Activated CD8-positive, alpha-beta memory T cell treated with anti-CD3 and anti-CD28 coated beads, Interleukin-2, amount 10 ng/mL, durations not matched to agents 7 days and 5 days (primary cell): ENCODE measurements at places on chromosomes 3 and 15.
A peak's percentile ranks its signal among the peaks of the same experiment; 100 is the strongest.

- DNase-seq = no peak
Measured at GRCh38 chr3:31544634-31545033, 11.9 kb downstream of the STT3B start.

DNA sequence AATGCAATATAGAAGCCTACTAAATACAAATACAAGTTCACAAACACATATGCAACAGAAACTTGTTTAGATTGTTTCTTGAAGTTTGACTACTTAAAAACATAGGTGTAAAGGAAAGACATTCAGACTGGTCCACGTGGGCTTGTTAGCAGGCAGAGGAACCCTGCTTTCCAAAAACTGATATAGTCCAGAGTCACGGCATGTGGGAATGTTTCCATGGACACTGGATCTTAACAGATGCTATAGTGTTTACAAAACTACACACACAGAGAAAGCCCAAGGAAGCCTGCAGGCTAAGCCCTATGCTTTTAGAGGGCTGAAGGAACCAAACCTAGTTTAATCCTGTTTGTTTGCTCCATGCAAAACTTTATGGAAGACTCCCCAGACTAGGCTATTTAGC, 45.2 kb upstream of the LRRC58 start:
- no peak for DNase-seq

DNA sequence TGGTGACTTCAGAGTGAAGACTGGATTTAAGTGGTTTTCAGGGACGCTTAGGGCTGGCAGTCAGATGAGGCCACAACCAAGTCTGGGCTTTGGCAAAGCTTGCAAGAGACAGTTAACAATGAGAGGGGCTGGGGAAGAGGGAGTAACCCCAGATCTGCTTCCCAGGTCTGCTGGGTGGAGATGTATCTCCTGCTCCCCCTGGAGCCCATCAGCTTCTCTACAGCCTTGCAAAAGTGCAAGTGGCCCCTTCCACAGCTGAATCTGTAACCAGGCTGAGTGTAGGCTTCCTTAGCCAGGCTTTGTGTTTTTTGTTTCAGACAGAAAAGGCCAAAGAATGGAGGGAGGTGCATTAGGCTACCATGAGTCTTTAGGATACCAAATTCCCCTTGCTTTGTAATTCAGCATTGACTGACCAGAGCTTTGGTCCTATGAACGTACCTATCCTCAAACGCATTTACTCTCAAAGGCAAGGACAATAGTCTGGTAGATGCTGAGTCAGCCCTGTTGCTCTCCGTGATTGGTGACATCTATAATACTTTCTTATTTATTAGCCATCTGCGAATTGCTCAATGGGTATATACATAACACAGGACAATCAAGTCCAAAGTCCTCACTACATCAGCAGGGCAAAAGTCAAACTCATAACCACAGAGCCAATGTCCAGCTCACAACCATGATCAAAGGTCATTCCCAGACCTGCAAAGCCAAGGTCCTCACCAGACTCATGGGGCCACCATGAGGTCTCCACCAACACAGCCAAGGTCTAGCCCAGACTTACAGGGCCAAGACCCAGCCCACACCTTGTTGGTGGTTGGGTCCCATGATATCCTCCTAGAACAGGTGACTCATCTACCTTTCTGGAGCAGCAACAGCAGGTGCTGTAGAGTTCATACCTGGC, 17.1 kb downstream of the CCDC13 start:
- peak; percentile 44 for DNase-seq

- DNase-seq = no peak
Measured at GRCh38 chr15:77819851-77820728, 187.4 kb upstream of the LINGO1 start.

GRCh38 chr3:23219117-23219516, 16.0 kb downstream of the UBE2E2 start:
- no peak for DNase-seq

DNA sequence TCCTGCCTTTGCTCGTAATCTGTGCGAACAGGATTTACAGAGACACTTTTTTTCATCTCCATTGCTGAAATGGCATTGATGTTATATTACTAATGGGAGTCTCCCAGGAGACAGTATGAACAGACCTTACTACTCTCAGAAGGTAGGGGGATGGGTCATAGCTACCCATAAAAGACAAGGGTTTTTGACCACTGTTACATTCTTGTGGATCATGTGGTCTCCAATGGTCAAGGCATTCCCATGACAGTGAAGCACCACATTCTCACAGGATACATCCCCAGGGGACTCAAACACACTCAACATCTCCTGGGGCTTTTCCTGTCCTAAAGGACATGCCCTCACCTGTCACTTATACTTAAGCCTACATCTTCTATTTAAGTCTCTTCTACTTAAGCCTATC, 40.8 kb downstream of the MKRN3 start:
- DNase-seq = no peak

- no peak for DNase-seq
Measured at GRCh38 chr3:4309491-4310128, 6.4 kb downstream of the SETMAR start.

GRCh38 chr3:187789872-187790271, 44.6 kb upstream of the BCL6 start:
- no peak for DNase-seq

DNA sequence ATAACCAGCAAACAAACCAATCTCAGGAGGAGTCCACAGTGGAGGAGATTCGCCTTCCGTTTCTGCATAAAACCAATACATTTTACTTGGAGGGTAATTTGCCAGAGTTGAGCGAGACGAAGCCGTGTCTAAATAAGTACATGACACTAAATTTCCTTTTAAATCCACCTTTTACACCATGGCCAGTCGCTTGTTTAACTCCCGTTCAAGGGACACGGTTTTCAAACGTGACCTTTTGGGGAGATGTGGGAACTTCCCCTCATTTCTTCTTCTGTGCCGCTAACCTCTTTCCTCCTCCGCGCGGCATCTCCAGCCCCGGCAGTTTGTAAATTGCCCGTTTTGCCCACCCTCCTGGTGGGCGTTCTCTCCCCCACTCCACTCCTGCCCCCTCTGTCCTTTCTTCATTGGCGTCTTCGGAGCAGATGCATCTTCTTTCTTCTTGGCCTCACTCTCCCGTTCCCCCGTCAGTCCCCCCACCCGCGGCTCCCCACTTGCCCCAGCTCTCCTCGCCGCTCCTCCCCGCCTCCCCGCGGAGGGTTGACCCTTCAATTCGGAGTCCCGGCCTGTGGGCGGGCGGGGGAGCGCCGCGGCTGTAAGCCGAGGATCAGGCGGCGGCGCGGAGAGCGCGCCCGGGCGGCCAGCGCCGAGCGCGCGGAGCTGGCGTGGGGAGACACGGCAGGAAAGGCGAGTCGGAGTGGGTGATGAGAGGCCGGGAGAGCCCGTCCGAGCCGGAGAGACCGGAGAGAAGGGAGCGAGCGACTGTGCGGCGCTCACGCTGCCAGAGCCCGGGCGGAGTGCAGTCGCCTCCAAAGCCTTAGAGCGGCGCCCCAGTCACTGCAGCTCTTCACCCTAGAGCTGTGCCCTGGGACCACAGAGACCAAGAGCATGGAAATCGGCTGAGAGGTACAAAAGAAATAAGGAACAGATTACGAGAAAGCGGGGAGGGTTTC, at the start of gene NLGN1:
NLGN1 (plus strand) TSS at position 584 of the 950 bp plus-strand sequence.
- DNase-seq = no peak

DNA sequence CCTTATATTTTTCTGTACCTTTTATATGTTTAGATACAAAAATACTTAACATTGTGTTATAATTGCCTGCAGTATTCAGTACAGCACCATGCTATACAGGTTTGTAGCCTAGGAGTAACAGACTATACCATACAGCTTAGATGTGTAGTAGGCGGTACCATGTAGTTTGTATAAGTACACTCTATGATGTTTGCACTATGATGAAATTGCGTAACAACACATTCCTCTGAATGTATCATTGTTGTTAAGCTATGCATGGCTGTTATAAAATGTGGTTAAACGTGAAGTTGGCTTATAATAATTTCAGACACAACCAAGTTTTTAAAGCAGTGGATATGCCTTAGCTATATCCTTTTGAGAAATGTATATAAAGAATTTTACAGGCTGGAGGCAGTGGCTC, 328.3 kb downstream of the PLCL2 start:
- no peak for DNase-seq

DNA sequence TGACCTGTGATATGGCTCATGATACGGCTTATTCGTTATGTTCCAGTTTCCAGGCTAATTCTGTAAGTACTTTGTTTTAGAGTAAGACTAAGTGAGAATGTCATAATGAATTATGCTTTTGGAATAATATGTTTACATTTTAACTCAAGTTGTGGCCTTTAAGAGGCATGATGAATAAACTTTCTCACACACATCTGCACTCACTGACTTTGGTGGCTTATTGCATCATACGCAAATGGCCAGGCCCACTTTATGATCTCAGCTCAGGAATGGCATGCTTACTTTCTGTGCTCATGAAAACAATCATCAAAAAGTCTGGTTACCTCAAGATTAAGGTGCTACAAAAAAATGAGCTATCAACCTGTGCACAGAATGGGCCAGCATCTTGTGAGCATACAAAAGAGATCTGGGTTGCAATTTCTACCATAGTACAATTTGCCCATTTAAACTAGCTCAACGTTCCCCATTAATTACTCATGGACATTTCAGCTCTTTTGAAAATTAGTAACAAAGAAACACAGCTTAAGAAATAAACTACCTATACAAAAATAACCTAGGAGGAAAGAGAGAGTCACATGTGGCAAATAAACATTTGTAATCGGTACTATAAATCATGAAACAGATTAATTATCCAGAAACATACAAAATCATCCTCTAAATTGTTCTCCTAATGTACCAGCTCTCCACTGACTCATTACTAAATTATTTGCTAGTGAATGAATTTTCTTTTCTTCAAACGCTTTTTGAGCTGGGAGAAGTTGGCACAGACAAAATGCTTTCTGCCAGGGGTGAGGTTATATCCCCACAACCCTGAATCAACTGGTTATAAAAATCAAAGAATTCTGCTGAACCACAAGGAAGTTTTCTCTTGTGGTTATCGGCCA, 439.0 kb upstream of the ADAMTS9 start:
- no peak for DNase-seq

GRCh38 chr3:184099806-184100686, 3.2 kb downstream of the HTR3E start:
- no peak for DNase-seq
